ENCODE measurements at places on chromosomes 5 and 9. TPM values are rescaled to one million over a fixed set of nuclear protein-coding genes. Genes with fewer than 3 reads are reported as not detected.

Gene PPP2R2B
- total RNA-seq: 0.19 TPM

Gene SURF2
- total RNA-seq: 36.5 TPM

Gene LCN15
- 0.26 TPM for total RNA-seq

Gene PTGDS
- total RNA-seq: 0.56 TPM

Gene CCL19
- not detected for total RNA-seq

Gene PCDH1
- total RNA-seq: 3.1 TPM

Gene NME5
- not detected for total RNA-seq

Gene CLIC3
- total RNA-seq: 3.7 TPM
